ENCODE measurements at places on chromosomes 6 and 20.

- no peak for DNase-seq
These were observed 44.8 kb upstream of the ARHGAP18 start for GRCh38 chr6:129754750-129755149.

GRCh38 chr6:157761331-157761921 is 61.6 kb upstream of the SNX9 start:
- DNase-seq = no peak

DNA sequence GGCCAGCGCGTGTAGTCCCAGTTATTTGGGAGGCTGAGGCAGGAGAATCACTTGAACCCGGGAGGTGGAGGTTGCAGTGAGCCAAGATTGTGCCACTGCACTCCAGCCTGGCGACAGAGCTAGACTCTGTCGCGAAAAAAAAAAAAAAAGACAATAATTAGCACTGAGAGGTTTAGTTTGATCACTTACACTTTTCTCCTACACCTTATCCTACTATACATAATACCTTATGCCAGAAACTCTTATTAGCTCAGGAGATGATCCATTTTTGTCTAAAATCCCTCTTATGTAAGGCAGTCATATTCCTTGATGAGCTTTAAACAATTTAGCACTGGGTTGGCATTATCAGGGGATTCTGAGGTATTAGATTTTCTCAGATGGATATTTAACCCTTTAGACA is 3.6 kb upstream of the MTFR2 start:
- no peak for DNase-seq

DNA sequence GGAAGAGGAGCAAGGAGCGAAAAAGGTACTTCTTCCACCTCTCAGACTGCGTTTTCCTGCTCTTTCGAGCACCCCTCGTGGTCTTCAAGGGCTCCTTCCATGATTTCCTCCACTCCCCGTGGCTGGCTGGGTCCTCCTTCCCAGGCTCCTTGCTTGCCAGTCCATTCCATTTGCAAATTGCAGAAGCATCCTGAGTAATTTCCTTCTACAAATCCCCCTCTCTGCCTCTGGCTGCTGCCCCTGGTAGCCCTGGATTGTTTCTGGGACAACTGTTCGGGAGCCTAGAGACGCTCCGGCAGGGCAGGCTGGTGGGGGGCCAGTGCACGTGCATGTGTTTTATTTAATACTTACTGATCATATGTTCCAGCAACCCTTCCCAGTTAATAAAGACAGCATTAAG is 173.1 kb downstream of the ZMYND8 start:
- DNase-seq = no peak

- DNase-seq = no peak
These were observed 12.2 kb upstream of the NCOA3 start for GRCh38 chr20:47489448-47489872.

- DNase-seq = no peak
These were observed 1.5 kb upstream of the TNNC2 start for GRCh38 chr20:45828589-45828988.

DNA sequence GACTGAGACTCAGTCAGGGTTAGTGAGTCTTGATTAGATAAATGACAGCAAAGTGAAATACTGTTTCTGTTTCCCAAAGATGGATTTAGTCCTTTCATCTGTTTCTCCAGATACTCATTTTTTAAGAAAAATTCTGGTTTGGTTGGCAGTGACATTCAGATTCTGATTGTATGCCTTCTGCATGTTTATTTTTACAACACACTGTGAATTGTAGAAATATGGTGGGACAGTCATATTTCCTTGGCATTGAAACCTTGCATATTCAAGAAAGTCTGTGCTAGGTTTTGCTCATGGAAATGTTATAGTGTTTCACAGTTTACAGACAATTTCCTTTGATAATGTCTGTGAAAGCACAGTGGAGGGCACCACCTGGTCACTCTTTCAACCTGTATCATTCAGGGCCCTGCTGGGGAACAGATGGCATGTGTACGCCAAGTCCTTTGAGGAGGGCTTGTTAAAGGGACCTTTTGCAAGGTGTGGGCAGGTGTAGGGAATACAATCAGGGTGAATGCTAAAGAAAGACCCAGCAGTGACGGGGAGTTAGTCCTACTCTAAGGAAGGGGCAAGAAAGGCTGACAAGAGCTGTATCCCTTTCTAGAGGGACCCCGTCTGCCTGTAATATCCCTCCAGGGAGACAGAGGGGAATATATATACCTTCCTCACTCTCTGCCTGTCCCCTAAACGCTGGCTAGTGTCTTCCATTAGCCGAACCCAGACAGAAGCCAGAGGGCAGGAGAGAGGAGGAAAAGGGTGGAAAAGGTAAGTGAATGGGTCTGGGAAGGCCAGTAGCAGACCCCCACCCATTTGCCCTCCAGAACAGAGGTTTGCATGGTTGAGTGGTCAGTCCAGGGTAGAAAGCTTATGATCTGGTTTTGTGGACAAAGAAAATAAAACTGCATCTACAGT is 10.2 kb downstream of the PLCB4 start:
- no peak for DNase-seq

- peak; percentile 80 for DNase-seq
These were observed at the start of gene AIG1 for GRCh38 chr6:143060806-143061596. TSS of gene AIG1 (plus strand) at chr6:143060889. CDS start at chr6:143060926, 37 bp downstream.

DNA sequence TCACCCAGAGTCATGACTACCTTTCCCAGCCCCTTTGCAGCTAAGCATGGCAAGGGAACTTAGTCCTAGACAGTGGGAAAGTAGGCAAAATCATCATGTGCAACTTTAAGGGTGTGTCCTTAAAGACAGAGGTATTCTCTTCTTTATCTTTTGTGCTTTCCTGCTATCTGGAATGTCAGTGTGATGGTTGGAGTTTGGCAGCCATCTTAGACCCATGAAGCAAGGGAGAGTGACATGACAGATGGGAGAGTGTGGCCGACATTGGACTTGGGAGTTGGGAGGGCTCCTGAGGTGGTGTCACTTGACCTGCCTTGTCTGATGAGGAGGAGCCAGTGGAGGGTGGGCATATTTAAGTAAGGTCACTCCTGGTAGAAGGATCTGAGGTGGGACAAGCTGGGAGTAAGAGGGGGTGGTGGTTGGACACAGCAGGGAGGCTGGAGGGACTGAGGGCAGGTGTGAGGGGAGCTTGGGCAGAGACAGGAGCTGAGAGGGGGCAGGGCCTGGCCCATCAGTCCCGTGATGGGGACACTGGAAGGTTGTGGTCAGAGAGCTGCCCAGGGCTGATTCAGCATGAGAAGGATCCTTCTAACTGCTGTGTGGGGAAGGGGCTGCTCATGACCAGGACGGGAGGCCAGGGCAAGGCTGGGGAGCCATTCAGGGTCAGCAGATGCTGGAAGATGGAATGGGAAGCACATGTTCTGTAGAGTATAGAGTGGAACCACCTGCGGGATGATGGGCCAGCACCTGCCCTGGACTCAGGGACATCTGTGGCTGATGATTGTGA is 29.5 kb upstream of the SULF2 start:
- no peak for DNase-seq

DNA sequence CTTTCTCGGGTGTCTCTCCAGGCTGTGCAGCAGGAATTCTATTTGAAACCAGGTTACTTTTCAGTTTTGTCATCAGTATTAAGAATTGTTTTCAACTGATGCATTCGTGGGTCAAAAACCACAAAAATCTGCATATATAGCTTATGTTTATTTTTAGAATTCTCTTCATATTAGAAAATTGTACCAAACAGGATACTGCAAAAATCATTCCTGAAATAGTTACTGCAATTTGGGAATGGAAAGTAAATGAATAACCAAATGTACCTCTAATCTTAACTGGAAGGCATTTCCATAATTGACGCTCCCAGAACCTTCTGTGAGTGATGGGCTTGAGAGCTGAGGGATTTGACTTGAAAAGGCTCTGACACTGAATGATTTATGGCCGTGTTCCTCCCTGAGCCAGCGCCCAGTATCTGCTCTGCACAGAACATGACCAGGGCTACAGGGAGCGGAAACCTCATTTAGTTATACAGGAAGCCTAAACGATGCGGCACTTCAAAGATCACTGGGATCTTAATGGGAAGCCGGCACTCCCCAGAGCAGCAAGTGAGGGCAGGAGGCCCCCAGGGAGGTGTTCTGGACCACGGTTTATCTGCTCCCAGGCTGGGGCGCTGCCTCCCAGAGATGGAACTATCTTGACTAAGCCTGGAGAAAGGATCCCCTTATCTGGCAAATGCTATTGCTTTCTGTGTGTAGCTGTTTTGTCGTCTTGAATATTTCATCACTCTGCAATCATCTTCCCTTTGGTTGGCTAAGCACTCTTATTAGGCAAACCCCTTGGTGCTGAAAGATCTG is 446.0 kb downstream of the QKI start:
- no peak for DNase-seq

- no peak for DNase-seq
These were observed 102.7 kb downstream of the RIN2 start for GRCh38 chr20:19860737-19861136.

DNA sequence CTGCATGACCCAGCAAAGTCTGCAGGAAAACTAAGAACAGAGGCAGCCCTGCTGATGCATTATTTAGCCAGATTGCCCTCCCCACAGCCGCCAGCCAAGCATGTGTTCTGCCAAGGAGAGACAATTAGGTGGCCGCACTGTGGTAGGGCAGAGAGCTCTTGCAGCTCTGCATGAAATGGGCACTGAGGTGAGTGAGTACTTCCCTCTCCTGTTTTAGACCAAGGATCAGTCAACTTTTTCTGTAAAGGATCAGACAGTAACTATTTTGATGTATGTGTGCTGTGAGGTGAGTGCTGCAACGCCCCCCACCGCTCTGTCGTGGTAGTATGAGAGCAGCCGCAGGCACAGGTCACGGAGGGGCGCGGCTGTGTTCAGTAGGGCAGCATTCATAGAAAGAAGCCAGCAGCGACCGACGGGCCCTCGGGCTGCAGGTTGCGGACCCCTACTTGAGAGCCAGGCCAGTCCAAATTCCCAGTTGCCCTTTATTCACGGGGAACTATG is 23.8 kb upstream of the FAM50B start:
- DNase-seq = no peak

GRCh38 chr6:25925876-25926275 is 4.6 kb downstream of the SLC17A2 start:
- DNase-seq = no peak

DNA sequence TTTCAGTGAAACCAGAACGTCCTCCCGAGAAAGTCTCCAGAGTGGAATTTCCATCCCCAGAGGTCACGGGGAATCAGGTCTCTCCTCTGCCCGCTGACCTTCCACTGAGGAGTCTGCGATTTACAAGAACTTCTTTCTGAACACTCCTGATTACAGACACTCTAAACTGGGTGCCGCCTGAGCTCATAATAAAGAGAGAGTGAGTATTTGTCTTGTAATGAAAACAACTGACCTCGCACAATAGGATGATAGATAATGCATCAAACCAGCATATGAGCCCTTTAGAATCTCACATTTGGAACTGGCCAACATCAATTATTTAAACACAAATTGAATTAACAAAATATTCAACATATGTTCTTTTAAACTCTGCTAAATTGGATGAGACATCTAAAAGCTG is 47.5 kb downstream of the DLL1 start:
- no peak for DNase-seq

DNA sequence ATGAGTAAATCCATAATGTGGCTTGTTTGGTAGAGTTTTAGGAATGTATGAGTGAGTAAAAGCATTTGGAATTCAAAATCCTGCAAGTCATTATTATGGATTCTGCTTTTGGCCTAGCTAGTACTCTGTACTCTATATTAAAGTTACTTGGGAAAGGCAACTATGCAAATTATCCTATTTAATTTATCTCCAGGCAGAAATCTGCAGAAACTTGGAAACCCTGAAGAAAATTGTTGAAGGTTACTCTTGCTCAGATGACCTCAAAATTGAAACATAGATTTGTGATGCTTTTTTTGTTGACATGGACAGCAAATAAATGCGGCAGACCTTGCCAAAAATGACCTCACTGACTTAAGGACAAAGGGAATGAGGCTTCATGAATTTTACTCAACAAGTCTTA is 477.1 kb upstream of the EYS start:
- DNase-seq = no peak

DNA sequence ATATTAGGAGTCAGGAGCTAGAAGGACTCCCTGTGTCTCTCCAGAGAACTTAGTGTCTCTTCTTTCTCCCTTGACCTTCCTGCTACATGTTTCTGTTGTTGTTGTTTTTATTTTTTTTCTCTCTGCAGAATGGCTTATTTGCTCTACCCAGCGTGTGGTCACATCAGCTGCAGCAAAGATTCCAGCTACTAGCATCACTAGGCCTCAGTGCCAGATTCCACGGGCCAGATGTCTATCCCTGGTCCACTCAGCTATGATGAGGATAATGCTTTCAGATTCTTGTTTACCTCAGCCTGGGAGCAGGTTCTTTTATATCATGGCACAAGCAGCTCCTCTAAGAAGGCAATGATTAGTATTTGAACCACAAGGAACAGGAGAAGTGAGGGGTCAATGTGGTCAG is 110.0 kb downstream of the PLCB1 start:
- no peak for DNase-seq

- no peak for DNase-seq
These were observed 187.0 kb downstream of the HDGFL1 start for GRCh38 chr6:22756365-22756764.

GRCh38 chr6:32809171-32809570 is 7.6 kb downstream of the HLA-DOB start:
- DNase-seq = no peak

DNA sequence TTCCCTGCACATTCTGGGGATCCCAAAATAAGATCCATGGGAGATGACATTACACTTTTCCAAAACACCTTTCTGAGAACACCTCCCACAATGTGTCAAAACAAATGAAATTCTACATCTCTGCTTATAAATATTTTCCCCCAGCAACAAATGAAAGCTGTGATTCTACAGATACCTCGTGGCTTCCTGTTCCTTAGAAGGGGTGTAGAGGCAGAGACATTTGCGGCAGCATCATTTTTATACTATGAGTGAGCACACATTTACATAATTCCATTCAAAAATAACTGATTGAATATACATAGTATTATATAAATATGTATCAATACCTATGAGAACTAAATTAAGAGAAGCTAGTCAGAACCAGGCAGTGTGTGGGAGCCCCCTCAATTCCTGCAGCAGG is 213.9 kb upstream of the JARID2 start:
- no peak for DNase-seq

DNA sequence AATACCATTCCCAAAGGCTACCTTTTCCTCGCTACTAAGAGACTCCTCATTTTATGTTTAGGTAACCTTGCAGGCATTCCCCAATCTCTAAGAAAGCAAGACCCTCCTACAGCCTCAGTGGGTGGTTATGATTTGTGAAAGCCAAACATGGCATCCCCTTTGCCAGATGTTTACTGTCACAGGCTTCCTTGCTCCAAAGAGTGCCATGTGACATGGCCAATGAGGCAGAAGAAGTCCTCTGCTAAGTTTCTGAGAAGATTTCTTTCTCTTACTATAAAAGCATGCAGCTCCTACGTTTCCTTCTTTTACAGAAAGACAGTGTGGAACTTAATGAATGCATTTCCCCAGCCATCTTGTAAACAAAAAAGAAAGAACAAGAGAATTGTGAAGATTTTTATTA is 688.2 kb downstream of the TBC1D32 start:
- no peak for DNase-seq

- DNase-seq = no peak
These were observed 13.1 kb downstream of the ITPR3 start for GRCh38 chr6:33634161-33634727.
